ENCODE measurements at places on chromosomes 6 and 20.

DNA sequence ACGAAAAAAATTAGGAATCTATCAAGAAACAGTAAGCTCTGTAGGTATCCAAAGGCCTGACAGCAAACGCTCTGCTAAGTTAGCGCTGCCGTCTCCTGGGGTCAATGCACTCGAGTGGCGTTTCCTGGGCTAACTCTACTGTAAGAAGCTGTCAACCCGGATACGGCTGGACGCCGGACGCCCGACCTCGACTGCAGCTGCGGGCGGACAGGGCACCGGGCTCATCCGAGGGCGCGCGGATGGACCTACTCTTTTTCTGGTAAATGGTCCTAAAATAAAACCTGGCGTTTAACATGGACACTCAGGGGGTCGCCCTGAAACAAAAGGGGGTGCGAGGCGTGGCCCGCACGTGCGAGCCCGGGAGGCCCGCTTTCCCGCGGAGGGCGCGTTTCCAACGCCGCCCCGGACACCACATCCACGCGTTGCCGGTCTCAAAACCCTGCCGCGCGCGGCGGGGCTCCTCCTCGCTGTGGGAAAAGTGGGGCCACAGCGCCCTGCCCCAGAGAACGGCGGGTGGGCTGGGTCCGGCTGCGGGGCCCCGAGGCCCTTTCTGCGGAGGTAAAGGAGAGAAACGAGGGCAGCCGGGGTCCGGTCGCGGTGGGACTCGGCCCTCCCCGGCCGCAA, 537 bp downstream of the TCP1 start:
- no peak for DNase-seq

DNA sequence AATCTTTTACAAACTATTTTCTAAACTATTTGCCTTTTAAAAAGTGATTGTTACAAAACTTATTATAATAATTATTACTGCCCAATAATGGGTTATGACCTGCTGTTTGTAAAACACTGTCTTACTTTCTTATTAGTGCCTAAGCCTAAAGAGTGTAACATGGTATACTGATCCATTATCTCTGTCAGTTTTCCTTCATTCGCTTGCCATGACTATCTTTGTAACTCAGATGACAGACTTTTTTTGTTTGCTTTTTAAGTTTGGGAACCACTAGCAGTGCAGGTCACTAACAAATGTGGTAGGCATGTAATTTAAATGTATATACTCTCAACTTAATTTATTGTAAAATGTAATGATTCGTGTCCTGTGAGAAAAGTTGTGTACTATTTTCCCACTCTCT, 9.9 kb upstream of the TFB1M start:
- DNase-seq: no peak

- no peak for DNase-seq
Observed at GRCh38 chr6:112013051-112013450, 40.9 kb upstream of the CCN6 start.

GRCh38 chr6:46035242-46035641, 19.6 kb upstream of the CLIC5 start:
- DNase-seq: no peak

- DNase-seq: no peak
Observed at GRCh38 chr6:125207956-125208355, 54.4 kb downstream of the TPD52L1 start.

DNA sequence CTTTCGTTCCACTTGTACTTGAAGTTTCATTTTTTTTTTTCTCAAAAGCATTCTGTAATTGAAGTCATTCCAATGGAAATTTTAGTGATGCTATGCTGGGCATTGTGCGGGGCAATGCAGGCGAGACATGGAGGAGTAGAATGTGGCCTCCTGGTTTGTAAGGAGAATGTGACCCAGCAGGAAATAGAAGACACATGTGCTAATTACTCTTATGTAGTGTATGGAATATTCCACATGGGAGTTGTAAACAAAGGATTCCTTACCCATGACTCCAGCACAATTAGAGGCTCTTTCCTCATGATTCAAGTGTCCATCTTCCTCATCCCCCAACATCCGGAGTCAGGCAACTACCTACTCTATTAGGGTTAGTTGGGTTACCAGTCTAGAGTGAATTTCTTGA, 14.9 kb upstream of the RFPL4B start:
- DNase-seq: no peak

GRCh38 chr6:43122146-43122545, 46.0 kb downstream of the PTK7 start:
- DNase-seq: no peak

GRCh38 chr20:5936238-5936637, 14.1 kb downstream of the TRMT6 start:
- no peak for DNase-seq

GRCh38 chr6:89379281-89379680, 26.8 kb upstream of the UBE2J1 start:
- no peak for DNase-seq

- no peak for DNase-seq
Observed at GRCh38 chr6:11978169-11978987, 33.7 kb upstream of the HIVEP1 start.

GRCh38 chr6:149112976-149113375, 204.5 kb upstream of the TAB2 start:
- no peak for DNase-seq

- no peak for DNase-seq
Observed at GRCh38 chr20:11092151-11092550, 418.4 kb upstream of the JAG1 start.

All from activated gamma-delta T cell treated with anti-CD3 and anti-CD28 coated beads, Interleukin-2, amount 50 U/mL, for 16 hours (primary cell).